ENCODE measurements at places on chromosomes 3 and 15. TPM values are rescaled to one million over a fixed set of nuclear protein-coding genes. Genes with fewer than 3 reads are reported as not detected.

Gene RNF13
- polyA plus RNA-seq, result 46.3 TPM

Gene MRAS
- 59.1 TPM for polyA plus RNA-seq

GRCh38 chr3:162538491-162538890 lies 1041.9 kb downstream of the OTOL1 start:
- no peak for DNase-seq

Gene BLM
- 2.1 TPM for polyA plus RNA-seq

Gene SLC27A2
- polyA plus RNA-seq, result 0.11 TPM

DNA sequence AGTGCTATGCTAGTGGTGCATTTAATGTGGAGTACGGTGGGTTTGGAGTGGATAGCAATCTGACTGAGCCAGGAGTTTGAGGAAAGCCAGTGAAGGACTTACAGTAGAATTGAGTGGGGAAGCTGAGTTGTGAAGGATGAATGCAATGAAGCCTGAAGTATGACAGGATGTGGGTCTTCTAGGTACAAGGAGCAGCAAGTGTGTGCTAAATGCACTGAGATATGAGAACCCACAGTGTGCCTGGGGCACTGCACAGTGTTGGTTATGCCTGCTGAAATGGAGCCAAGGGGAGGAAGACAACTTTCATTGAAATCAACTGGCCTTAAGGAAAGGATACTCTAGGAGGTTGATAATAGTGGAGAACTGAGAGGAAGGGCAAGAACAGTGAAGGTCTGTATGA lies 105.5 kb upstream of the MRPL3 start:
- no peak for DNase-seq

GRCh38 chr3:43043793-43044192 lies 62.1 kb downstream of the POMGNT2 start:
- no peak for DNase-seq

- peak; percentile 18 for DNase-seq
Measured at GRCh38 chr15:88378188-88378637, 89.0 kb downstream of the MRPL46 start.

DNA sequence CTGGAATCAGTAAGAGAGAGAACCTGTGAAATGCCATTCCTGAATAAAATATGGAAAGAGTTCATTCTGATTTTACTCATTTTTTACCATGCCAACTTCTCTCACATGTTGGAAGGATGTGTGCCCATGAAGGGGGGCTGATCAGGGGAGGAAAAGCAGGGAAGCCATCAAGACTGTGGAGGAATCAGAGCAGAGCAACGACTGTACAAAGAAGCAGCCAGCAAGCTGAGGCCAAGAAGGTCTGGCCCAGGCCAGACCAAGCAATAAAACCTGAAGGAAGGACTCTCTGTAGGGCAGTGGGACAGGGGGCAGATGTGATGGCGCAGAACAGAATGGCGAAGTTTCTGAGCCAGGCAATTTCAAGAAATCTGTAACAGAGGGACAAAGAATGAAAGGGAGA lies 24.0 kb upstream of the ARNT2 start:
- no peak for DNase-seq

Gene APOD
- polyA plus RNA-seq, result 0.41 TPM

Gene GCNT3
- not detected for polyA plus RNA-seq

DNA sequence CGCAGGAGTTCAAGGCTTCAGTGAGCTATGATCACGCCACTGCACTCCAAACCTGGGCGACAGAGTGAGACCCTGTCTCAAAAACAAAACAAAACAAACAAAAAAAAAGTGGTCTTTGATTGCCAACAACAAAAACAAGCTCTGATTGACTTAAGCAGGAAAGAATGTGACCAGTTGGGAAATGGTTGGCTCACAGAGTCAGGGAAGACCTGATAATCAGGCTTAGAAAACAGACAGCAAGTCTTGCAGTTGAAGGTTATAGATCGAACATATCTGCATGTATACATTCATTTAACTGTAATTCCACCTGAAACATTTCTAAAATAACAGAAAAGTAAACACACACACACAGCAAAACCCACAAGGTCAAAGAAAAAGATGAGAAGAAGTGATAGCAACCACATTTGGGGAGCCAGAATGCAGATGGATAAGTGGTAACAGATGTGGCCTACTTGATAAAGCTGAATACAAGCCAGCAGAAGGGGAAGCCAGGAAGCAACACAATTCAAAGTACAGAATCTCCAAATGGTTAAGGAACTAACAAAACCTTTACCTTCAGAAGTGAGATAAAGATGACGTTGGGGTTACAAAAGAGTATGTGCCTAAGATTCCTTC lies 699.9 kb upstream of the ZNF385D start:
- no peak for DNase-seq

GRCh38 chr15:28914483-28915023 lies 28.8 kb downstream of the APBA2 start:
- DNase-seq, result no peak

Gene SPATA16
- not detected for polyA plus RNA-seq

Gene IQCF5
- not detected for polyA plus RNA-seq

Gene CFAP161
- not detected for polyA plus RNA-seq

GRCh38 chr3:58063022-58063815 lies 55.0 kb downstream of the FLNB start:
- DNase-seq, result no peak

DNA sequence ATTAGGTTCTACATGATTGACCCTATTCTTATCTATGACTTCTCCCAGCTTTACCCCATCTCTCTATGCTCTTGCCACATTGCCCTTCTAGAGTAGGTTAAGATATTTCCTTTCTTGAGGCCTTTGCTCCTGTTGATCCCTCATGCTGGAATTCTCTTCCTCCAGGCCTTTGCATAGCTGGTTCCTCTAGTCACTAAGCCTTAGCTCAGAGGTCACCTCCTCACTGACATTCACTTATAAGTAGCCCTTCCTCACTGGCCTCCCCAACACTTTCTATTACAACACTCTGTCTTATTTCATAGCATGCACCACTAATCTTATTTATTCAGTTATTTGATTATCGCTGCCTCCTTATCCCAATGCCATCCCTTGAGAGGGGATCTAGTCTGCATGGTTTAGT lies 228.4 kb upstream of the COL8A1 start:
- DNase-seq, result no peak

Gene ZNF609
- 31.1 TPM for polyA plus RNA-seq

Gene BCHE
- polyA plus RNA-seq, result 2.4 TPM

Gene CD86
- polyA plus RNA-seq, result not detected

All from AG04450 (cell line).